ENCODE measurements at places on chromosomes 5 and 9.

GRCh38 chr5:158643840-158644239 lies 455.9 kb downstream of the EBF1 start:
- DNase-seq: no peak

DNA sequence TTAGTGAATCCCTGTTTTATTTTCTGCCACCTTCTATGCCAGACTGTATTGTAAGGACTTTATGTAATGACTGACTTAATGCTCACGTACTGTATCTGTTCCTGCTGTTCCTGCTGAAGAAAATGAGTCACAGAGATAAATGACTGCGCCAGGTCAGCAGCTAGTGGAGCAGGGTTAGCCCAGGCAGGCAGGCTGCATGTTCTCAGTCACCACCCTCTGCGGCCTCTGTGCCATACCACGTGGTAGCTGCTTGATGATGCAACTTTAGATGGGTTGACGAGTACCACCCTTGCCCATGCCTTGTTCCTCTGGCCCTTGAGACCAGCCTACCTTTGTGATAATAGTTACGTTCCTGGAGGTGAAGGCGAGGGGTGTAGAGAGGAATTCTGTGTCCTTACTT lies 161.9 kb downstream of the TRIO start:
- no peak for DNase-seq

DNA sequence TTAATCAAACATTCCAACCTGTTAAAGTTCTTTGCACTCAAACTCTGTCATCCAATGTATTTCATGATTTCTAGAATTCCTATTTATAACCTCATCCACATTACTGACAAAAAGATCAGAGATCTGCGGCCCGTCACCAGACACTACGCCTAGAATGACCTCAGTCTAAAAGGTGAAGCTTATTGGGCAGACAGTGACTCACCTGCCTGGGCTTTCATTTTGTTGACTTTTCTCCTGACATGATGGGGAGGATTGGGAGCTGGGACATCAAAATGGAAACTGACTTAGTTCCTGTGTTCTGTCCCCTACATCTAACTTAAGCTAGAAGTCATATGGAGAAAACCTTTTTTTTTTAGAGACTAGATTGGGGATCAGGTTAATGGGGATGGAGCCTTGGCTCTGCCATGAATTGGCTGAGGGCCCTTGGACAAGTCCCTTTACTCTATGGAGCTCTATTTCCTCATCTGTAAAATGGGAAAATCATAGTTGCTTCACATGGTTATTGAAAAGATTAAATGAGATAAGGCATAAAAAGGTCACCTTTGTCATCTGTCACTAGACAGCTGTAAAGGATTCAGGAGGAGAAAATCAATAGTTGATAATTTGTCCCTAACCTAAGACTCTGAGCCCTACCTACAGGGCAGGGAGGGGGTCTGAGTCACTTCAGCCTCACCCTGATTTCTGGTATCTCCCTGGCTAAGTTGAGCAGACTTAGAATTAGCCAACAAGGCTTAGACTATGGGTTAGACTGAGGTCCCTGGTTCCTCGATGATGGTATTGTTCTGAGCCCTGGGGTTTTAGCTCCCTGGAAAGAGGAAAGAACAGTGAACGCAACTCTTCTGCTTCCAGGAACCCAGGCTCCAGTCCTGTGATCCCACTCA lies 224.8 kb upstream of the TBC1D2 start:
- DNase-seq: no peak

- peak; percentile 81 for DNase-seq
These were observed 129.3 kb upstream of the SLC44A1 start for GRCh38 chr9:105114964-105115728.

DNA sequence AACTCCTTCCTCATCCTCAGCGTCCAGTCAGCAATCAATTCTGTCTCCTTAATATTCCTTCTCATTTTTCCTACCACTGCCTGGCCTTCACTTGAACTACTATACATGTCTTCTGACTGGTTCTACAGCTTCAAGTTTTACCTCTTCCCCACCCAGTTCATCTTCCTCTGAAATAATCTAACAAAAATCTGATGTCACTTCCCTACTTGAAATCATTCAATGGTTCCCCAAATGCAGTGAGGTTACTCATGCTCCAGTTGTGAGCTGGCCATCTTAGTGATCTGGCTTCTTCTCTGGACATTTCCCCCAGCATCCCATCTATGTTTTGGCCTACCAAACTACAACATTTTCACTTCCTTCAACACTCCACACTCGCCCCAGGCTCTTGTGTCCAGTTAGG lies 14.9 kb upstream of the TMEM267 start:
- no peak for DNase-seq

- DNase-seq: peak; percentile 94
These were observed 14.8 kb downstream of the AKNA start for GRCh38 chr9:114372921-114373448.

DNA sequence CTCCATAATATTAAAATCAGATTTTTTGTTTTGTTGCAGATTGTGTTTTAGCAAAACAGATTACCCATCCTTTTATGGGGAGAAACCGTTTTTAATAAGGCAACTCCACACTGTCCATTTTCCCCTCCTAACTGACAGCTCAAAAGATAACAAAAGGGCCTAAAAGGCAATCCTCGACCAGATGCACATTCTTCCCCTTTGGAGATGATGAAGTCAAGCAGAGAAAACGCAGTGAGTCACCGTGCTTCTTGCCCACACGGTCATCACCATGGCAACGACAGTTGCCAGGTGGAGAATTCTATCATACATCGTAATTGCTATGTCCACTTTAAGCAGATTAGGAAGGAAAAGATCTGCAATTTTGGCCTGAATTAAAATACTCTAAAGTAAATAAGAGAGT lies 96.4 kb downstream of the DIRAS2 start:
- no peak for DNase-seq

DNA sequence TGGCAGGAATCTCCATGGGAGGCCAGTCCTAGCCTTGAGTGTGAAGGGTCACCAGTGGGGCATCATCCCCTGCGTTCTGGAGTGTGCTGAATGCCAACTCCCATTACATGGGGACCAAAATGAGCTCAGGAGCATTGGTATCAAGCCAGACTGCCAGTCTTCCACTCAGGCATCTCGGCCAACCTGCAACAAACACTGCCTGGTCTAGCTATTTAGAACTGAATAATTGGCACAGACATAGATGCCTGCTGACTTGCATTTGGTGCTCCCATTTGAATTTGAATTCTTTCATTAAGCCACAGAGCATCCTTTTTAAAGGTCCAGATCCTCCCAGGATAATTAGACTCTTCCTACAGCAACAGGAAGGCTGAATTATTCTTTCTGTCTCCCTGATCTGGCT lies 116.6 kb upstream of the ABCA1 start:
- no peak for DNase-seq

DNA sequence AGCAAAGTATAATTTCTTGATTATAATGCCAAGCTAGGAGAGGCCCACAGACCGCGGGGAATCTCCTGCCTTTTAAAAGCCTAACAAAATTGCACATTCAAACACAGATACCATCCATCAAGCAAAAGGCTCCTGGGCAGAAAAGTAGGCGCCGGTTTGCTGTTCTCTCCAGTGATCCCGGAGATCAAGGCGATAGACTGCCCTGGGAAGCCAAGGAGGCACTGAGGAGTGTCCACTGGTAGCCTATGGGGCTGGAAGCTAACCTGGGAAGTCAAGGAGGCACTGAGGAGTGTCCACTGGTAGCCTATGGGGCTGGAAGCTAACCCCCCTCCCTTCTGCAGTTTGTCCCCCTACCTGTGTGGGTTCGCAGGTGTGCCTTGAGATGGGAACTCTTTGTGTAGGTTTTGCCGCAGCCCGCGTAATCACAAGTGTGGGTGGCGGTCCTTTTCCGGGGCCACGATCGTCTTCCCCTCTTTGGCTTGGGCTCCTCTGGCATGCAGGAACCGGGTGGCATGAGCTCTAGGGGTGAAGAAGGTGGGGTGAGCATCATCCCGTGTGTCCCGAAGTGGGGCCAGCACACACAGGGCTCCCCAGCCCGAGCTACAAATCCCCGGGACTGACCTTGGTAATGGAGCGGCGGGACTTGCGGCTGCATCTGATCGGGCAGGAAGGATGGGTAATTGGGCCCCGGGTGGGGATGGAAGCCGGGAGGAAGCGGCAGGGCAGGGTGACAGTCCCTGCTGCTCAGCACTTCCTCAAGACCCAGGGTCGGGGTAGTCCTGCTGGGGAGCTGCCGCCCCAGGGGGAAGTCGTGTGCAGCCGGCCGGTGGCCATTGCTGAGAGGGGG lies 2.7 kb downstream of the KLF4 start:
- DNase-seq: no peak

GRCh38 chr9:94449486-94449885 lies 105.4 kb upstream of the PCAT7 start:
- no peak for DNase-seq

GRCh38 chr5:118486647-118487225 lies 501.6 kb downstream of the DTWD2 start:
- DNase-seq: no peak

GRCh38 chr5:127439644-127440043 lies 77.8 kb upstream of the PRRC1 start:
- no peak for DNase-seq

- DNase-seq: no peak
These were observed 56.0 kb upstream of the MOCS2 start for GRCh38 chr5:53165431-53166182.

- no peak for DNase-seq
These were observed 101.4 kb upstream of the MSX2 start for GRCh38 chr5:174623018-174623417.

- no peak for DNase-seq
These were observed 108.6 kb upstream of the TMEM161B start for GRCh38 chr5:88377240-88377639.

- peak; percentile 36 for DNase-seq
These were observed 698 bp upstream of the SEC24A start for GRCh38 chr5:134647750-134648424.

GRCh38 chr9:80839821-80840675 lies 849.3 kb downstream of the TLE1 start:
- DNase-seq: no peak

- no peak for DNase-seq
These were observed 85.4 kb upstream of the MIER3 start for GRCh38 chr5:57037355-57037754.

DNA sequence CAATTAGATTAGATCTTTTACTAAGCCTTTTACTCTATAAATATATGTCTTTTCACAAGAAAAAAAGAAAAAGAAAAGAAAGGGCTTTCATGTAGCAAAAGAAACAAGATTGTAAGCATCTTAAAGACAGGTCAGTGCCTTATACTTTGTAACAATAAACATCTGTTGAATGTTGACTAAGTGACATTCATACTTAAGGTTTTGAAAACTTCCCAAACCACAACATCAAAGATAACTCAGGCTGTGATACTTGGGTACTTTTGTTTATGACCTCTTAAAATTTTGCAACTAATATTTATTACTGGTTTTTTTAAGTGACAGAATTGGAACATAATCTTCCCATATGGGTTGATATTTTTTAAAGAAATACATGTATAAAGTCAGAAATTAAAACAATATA lies 7.4 kb downstream of the GRAMD2B start:
- DNase-seq: no peak

- no peak for DNase-seq
These were observed 140.2 kb upstream of the LPAR1 start for GRCh38 chr9:111178331-111179055.

- no peak for DNase-seq
These were observed 42.4 kb upstream of the NR4A3 start for GRCh38 chr9:99779277-99779676.

GRCh38 chr5:95821110-95822021 lies 1.2 kb downstream of the GLRX start:
- no peak for DNase-seq

DNA sequence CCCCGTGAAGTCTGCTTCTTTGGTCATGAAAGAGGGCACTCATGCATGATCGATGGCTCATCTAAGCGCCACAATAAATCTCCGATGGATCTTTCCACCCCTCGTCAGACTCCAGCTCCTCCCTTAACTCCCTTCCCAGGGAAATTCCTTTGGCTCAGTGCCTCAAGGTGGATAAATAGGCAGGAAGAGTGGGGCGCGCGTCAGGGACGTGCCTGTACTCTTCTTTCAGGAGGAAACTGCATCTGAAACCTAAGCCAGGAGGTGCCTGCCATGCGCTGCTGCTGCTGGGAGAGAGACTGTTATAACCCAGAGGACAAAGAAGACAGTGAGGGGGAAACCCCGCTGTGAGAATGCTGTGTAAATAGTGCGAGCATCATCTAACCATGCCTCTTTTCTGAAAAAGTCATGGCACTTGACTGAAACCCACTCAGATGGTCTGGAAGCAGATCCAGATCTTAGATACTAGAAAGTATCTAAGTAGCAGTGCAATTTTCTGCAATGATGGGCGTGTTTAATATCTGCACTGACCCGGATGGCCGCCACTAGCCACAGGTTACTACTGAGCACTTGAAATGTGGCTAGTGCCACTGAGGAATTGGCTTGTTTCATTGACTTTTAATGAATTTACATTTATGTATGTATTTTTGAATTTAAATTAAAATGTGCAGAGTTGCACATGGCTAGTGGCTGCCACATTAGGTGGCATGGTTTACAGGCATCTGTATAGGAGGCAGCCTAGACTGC lies 120.3 kb upstream of the BASP1 start:
- DNase-seq: no peak

DNA sequence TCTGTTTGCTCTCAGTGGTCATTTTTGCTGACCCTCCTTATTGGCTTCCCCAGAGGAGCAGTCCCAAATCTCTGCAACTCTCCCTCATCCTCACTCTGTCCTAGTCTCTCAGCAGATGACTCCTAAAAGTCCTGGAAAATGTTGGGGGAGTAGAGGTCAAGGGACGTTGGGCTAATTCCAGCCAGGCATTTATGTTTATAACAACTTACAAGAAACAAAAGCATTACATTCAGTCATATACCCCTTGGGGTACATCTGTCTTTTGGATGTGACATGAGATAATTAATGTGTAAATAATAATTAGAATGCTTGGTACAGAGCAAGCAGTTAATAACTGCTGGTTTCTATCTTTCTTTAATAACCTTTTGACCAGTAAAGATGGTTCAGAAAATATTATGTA lies 176.2 kb downstream of the YTHDC2 start:
- no peak for DNase-seq

DNA sequence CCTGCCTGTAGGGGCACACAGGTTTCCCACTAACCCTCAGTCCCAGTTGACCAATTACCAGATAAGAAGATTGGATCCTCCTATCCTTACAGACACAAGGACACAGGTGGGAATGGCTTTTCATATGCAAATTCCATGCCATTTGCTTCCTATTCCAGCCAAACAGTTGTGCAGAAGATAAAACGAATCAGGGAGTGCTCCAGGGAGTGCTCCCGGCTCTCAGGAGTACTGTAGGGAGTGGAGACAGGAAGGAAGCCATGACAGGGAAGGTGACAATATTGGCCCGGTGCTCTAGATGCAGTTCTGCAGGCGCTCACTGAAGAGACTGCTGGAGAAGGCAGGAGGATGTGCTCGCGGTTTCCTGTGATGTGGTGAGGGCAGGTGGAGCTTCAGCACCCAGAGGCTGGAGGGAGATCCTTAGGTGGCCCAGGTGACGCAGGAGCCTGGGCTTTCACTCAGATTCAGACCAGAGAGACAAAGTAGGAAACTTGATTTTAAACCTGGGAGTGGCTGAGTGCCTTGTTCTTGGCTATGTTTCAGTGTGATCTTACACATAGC lies 260.0 kb downstream of the AUH start:
- peak; percentile 76 for DNase-seq

DNA sequence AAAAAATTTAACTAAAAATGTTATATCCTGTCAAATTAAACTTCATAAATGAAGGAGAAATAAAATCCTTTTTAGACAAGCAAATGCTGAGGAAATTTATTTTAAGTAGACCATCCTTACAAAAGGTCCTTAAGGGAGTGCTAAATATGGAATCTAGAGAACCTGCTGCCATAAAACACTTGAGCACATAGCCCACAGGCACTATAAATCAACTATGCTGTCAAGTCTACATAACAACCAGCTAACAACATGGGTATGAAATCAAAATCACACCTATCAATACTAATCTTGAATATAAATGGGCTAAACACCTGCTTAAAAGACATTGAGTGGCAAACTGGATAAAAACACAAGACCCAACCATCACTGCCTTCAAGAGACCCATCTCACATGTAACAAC lies 15.1 kb upstream of the PRSS3 start:
- DNase-seq: no peak

Measured in CD4-positive, alpha-beta T cell treated with Interleukin-15 for 1 hour (primary cell).